Astrocyte of the spinal cord (primary cell): ENCODE measurements at places on chromosomes 12 and 14.

- DNase-seq: no peak
These were observed 19.5 kb downstream of the COX16 start for GRCh38 chr14:70340002-70340401.

- peak; percentile 45 for DNase-seq
These were observed 1.6 kb upstream of the INF2 start for GRCh38 chr14:104687601-104688504.

DNA sequence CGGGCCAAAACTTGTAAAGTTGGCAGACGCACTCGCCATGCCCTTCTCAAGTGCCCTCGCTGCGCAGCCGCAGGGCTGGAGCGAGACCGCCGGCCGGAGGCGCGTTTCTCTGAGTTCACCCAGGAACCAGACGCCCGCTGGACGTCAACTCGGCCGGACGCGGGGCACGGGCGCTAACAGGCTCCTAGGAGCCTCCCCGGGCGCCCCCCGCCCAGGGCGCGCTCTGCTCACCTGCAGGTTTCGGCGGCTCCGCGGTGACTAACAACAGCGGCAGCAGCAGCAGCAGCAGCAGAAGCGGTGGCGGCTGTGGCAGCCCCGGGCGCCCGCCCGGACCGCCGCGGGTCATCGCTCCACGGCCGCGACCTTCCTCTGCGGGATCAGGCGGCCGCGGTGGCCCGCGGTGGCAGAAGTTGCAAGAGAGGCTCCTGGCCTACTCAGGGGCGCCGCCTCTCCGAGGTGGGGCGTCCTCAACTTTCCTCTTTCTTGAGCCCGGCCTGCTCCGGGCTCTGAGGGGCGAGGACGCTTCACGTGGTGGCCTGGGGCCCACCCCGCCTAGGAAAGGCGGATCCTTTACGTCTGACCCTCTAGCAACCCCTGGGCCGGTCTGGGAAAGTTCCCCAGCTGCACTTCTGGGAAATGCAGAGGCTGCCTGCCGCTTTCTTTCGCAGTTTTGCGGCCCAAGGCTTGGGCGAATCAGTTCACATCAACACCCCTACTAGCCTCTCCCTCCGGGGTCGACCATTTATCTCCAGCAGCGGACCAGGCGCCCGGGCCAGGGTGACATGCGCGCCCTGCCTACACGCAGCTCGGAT lies at the start of gene PLBD1:
Gene PLBD1 (minus strand): TSS at position 533 of the 812 bp plus-strand sequence. CDS start 187 bp downstream, at position 346.
- DNase-seq: peak; percentile 29

DNA sequence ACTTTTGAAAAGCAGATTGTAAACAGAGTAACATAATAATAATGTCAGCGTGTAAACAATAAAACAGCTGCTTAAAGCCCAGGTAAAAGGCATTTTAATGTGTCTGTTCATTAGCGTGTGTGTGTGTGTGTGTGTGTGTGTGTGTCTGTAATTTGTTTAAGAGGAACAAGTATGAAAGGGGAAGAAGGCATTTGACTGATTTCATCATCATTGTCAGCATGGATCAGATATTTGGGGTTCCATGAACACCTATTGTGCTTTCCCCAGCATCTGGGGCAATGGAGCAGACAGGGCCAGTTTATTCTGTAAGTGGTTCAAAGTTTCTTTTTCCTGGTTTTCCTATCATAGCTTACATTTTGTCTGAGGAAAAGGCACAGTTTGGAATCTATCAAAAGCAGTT lies 28.9 kb downstream of the SLC25A21 start:
- no peak for DNase-seq

DNA sequence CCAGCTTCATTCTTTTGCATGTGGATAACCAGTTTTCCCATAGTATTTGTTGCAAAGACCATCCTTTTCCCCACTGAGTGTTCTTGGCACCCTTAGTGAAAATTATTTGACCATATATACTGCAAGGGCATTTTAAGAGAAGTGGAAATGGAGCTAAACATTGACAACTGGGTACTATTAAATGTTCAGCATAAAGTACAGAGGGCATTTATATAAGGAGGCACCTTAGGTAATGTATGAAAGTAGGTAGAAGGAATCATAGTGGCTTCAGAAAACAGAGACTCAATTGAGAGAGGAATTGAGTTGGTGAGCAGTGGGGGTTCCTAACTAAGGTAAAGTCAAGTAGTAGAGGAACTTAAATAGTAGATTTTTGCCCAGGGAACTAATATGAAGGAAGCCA lies 34.5 kb upstream of the SMCO2 start:
- no peak for DNase-seq

DNA sequence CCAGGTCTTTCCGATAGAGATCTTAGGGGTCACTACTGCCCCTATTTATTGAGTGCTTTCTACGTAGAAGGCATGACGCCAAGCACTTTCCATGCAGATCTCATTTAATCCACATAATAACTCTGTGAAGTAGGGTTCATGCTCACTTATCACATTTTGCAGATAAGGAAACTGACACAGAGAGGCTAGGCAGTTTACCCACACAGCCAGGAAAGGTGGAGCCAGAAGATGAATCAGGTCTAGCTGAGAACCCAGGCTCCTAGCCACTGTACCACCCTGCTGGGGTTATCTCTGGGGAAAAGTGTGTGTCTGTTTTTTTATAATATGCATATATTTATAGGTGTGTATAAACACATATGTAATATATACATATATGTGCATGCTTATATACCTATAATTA lies 83.6 kb downstream of the KSR2 start:
- DNase-seq: no peak

- no peak for DNase-seq
These were observed 16.3 kb upstream of the EPYC start for GRCh38 chr12:91021076-91021475.

DNA sequence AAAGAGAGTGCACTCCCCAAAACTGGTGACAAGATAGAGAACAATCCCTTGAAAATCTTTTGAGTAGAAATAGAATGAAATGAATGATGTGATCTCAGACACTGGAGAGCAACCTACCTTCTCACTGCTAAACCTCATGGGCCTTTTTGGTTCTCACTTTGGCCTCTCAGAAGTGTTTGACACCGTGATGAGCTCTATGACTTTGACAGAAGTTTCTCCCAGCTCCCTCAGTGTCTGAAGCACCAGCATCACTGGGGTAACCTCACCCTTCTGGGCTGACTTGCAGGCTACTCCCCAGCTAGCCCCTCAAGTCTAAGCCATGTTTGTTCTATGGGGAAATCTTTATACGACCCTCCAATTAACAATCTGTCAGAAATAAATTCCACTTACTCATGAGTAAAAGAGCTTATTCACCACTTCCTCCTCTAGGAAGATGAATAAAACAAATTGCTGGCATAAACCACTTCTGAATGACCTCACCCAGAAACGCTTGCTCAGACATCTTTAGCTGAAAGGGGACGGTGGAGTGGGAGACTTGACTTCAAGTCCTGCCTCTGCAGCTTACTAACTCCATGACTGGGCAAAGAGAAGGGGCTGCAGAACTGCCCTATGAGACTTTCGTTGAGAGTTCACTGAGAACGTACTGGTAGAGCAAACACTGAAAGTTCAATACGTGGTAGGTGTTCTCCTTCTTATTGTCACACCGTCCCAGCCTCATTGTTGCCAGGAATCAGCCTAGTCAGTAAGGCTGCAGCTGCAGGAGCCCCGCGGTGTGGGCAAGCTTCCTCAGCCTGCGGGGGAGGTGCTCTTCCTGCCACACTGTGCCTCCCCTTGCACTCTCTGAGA lies 46.5 kb downstream of the ST8SIA1 start:
- peak; percentile 64 for DNase-seq

DNA sequence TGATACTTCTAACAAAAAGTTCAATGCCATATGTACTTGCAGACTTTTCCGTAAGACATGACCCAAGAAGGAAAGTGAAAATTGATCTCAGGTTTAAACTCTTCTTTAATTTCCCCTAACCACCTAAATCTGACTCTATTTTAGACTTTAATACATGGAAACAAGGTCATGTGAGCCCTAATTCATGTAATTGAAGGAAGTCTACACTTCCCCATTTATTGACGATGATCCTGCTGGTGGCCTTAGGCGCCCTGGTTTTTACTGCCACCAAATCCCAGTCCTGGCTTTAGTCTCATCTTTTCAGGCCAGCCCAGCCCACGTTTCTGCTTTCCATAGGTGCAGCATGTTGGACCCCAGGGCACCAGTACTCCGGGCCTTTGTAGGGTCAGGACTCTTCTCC lies 157.9 kb downstream of the PELI2 start:
- no peak for DNase-seq

DNA sequence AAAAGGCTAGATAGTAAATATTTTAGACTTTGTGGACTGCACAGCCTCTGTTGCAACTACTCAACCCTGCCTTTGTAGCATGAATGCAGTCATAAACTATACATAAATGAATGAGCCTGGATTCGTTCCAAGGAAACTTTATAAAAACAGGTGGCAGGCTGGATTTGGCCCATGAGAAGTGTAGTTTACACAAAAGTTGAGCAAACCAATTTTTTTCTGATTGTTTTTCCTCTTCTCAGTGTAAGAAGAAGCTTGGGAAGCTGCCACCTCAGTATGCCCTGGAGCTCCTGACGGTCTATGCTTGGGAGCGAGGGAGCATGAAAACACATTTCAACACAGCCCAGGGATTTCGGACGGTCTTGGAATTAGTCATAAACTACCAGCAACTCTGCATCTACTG lies 9.5 kb downstream of the OAS1 start:
- DNase-seq: no peak

GRCh38 chr14:104105822-104106470 lies 20.4 kb downstream of the ASPG start:
- no peak for DNase-seq

DNA sequence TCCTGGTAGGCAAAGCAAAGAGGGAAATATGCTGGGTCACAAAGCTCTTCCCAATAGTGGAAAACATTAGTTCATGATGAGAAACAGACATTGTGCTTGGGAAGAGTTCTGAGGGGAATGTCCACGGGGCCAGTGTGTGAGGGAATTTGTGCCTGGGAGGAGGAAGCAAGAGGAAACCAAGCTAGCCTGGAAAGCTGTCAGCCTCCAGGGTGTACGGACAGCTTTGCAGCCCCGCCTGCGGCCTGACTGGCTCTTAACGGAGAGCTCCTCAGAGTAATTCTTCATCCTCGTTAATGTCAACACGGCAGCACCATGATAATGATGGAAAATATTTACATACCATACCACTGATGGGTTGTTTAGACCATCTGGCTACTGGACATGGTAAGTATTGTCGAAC lies 32.4 kb downstream of the PITPNM2 start:
- DNase-seq: no peak

DNA sequence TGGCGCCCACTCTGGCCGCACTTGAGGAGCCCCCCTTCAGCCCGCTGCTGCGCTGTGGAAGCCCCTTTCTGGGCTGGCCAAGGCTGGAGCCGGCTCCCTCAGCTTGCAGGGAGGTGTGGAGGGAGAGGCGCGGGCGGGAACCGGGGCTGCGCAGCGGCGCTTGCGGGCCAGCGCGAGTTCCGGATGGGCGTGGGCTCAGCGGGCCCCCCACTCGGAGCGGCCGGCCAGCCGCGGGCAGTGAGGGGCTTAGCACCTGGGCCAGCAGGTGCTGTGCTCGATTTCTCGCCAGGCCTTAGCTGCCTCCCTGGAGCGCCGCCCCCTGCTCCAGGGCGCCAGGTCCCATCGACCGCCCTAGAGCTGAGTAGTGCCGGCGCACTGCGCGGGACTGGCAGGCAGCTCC lies 8.0 kb upstream of the VWF start:
- DNase-seq: no peak

DNA sequence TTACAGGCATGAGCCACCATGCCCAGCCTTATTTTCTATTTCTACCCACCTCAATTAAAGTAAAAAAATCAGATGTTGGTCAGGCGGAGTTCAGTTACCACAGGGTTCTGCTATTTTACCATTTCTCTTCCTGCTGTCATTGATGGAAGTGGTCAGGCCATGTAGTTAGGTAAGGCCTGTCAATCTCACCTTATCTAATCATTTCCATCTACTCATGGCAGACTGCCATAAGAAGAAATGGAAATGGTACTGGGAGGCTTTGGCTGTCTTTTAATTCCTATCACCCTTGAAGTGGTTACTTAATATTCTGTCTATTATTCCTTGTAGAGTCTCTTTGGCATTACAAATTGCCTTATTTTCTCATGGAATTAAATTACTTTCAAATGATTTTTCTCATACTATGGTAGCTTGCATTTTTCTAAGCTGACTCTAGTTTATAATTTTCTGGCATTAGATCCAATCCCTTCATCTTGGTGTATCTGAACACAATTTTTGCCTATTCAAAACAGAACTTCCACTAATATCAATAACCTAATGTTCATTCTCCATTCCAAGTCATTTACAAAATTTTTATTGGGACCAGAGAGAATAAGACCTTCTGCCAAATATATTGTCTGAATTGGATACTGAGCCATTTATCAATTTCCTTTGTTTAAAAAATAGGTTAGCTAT lies 198.7 kb downstream of the DACT1 start:
- DNase-seq: no peak

DNA sequence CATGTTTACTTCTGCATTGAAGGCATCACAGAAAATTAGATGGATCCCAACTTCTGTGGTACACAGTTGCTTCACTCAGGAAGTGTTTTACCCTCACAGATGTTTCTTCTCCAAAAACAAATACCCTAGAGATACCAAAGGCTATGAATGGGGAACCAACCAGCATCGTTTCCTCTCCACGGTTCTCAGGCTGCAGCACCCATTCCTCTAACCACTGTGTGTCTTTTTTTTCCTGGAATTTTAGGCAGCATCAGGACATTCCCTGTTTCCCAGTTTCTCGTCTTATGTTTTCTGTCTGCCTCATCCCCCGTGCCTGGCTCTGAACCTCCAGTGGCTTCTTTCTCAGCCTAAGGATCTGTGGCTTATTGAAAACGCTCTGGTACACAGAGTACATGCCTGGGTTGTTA lies 72.0 kb upstream of the TBX5 start:
- no peak for DNase-seq

DNA sequence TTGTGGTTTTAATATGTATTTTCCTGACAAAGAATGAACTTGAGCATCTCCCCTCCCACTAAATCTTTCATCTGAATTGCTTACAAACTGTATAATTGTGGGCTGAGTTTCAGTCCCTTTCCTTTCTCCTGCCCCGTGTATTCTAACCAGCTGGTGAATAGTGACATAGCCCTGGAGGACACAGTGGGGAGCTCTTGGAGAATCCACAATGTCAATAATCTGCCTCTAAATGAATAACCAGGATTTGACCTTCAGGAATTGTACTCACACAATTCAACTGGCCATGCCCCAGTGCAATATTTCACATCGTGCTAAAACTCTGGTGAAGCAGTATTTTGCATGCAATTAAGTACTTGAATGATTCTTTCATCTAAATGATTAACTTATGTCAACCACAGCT lies 177.2 kb downstream of the C12orf42 start:
- DNase-seq: no peak
